ENCODE measurements at places on chromosomes 4 and X.

GRCh38 chrX:112440277-112440676 is 239.5 kb downstream of the LHFPL1 start:
- no peak for DNase-seq

GRCh38 chrX:17822351-17822750 is 38.7 kb downstream of the RAI2 start:
- no peak for DNase-seq

DNA sequence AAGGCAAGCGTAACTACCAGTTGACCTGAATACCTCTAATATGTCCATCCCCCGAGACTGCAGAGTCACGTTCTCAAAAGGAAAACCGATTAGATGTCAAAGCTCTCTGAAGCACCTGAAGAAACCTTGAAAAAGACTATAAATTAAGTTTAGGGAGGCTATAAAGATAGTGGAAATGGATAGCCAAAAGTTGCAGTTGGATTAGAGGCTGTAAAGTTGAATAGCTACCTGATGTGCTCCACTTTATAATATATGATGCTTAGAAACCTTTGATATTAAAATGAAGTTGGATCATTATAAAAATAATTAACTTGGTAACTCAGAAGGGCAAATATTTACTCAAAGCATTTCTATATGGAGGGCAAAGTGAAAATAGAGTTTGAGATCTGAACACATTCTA is 506.6 kb upstream of the AGA start:
- DNase-seq = no peak

DNA sequence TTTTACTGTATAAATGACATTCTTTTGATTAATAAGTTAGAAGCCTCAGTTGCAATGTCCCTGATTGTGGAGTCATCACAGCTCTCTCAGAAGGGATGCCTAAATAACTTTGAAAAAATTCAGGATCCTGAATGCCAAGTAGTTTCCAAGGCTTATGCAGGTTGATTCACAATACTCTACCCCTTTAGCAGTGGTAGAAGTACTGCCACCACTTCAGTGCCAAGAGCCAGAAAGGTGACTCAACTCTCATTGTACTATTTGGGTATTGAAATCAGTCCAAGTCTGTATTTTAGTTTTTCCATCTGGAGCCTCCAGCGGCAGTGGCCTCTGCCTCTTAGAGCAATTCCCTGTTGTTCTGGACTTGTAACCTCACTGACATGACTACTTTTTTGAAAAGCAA is 320.1 kb upstream of the NDST4 start:
- no peak for DNase-seq

GRCh38 chrX:110032534-110033147 is 29.7 kb downstream of the TMEM164 start:
- no peak for DNase-seq

DNA sequence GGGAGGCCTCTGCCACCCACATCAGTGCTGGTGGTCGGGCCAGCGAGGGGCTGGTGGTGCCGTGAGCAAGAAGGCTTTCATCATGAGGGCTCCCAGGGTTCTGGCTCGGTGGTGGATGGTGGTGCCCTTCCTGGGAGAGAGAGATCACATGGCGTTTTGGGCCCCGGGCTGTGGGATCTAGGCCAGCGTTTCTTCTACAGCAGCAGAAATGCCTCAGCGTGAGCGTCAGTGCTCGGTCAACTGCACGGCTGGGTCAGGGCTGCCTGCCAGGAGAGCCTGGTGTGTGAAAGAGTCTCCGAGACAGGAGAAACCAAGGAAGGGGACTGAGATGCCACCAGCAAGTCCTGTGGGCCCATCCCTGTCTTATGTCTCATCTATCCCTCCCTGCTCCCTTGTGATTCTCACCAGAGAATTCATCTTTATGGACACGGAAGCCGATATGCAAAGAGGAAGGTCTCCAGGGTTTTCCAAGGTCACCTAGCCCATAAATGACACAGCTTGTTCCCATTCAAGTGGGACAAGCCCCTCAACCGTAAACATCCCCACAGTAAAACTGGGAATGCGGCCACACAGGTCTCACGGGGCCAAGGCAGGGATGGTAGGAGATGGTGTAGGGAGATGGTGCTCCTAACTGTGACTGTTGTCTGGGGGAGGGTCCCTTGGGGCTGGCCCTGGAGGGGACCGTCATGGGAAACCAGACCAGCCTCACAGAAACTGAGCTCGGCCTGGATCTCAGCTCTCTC is 99.2 kb downstream of the SORCS2 start:
- no peak for DNase-seq

- DNase-seq = no peak
These were observed 24.8 kb downstream of the CDKN2AIP start for GRCh38 chr4:183469285-183469684.

DNA sequence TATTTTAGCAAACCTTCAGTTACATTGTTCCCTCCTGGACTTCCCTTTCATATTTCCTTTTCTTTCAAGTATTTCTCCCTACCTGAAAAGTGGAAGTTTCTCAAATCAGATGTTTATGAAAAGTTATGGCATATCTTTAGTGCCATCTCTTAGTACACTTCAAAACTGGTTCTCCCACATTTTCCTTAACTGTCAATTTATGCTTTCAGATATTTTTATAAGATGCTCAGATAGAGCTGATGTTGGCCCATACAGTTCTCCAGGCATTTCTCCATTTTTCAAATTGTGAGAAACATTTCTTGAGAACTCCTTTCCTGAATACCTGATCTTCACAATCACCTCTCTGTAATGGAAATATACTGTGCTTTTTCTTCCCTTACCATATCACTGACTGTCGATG is 32.5 kb upstream of the AP1AR start:
- no peak for DNase-seq

DNA sequence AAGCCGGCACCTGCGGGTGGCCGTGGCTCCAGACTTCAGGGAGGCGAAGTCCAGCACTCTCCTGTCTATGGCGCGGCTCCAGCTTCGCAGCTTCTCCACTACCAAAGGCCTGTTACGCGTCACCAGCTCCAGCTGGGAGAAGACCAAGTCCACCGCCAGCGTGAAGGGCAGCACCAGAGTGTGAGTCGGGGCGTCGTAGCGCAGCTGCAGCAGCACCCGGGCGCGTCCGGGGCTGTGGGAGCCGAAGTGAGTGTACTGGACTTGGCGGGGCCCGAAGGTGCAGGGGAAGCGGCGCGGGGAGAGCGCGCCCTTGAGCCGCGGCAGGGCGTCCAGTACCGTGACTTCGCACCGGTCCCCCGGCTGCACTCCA is 444 bp downstream of the FREM3 start:
- no peak for DNase-seq

DNA sequence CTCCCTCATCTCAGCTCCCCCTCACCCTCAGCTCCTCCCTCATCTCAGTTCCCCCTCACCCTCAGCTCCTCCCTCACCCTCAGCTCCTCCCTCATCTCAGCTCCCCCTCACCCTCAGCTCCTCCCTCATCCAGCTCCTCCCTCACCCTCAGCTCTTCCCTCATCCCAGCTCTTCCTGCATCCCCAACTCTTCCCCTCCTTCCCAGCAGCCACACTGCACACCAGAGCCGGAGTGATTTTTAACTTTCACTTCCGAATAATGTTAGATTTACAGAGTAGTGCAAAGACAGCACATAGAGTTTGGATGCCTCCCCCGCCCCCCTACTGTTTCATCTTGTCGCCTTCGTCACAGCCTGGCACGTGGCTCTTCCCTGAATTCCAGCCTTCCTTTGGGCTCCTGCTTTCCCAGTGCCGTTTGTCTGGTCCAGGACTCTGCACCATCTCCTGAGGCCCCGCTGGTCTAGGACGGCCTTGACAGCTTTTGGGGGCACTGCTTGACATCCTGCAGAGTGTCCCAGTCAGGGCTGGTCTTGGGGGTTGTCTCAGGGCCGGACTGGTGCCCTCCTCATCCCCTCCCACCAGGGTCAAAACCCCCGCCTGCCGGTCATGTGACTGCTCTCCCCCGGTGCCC is 110.2 kb downstream of the FAM53A start:
- no peak for DNase-seq

DNA sequence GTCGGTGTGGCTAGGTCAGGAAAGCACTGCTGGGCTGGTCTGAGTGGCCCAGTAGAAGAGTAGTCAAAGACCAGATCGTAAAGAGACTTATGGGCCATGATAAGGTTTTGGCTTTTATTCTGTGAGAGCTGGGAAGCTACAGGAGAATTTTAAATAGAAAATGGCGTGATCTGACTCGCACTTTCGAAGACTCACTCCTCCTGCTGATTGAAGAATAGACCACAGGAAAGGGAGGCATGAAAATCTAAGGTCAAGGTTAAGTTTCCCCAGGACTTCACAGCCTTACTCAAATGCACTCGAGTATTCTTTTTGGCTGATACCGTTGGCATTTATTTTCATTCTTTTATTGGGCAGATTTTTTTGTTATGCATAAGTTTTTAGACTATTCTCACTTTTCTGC is 231.4 kb upstream of the ANKRD50 start:
- DNase-seq = no peak

GRCh38 chr4:36081185-36081584 is 163.1 kb downstream of the ARAP2 start:
- DNase-seq = no peak

DNA sequence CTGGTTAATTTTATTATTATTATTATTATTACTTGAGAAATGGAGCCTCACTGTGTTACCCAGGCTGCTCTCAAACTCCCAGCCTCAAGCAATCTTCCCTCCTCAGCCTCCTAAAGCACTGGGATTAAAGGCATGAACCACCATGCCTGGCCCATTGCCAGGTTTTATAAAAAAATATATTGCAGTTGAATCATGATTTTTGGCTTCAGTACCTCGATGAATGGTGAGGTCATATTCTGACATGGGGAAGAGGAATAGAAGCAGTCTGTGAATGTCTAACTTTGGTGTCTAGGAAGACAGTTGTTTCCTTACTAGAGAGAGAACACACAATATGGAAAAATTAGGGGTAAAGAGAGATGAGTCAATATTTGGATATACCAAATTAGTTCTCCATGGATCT is 32.0 kb downstream of the CCSER1 start:
- DNase-seq = no peak

- DNase-seq = no peak
These were observed 52.9 kb downstream of the PPP2R2C start for GRCh38 chr4:6419452-6420028.

DNA sequence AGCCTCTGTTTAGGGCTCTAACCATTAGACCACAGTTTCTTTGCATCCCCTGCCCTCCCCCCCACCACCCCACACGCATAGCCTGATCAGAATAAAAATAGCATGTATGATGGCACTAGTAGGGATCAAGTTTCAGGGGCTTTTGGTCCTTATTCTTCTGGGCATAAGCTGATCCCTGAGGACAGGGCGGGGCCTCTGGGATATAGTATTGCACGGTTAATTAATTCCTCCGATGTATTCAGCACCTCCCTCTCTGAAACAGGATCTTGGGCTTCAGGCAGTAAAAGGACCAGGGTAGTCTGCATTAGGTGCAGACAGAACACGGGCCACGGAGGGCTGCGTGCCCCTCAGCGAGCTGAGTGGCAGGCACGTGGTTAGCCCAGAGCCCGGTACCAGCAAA is 57.1 kb downstream of the ELF4 start:
- DNase-seq = no peak

DNA sequence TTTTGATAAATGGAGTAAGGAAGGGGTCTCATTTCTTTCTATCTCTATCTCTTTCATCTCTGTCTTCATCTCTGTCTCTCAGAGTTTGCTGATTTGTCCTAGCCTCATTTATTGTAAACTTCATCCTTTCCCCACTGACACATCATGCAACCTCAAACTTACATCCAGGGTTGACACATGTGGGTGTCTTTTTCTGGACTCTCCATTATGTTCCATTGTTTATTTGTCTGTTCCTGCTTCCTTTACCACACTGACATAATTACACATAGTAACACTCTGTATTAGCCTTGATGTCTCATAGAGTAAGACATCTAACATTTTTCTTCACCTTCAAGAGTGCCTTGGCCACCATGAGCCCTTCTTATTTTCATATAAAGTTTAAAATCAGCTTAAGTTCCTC is 8.1 kb upstream of the SRD5A3 start:
- no peak for DNase-seq

GRCh38 chr4:54908763-54909162 is 216.6 kb downstream of the KDR start:
- no peak for DNase-seq

DNA sequence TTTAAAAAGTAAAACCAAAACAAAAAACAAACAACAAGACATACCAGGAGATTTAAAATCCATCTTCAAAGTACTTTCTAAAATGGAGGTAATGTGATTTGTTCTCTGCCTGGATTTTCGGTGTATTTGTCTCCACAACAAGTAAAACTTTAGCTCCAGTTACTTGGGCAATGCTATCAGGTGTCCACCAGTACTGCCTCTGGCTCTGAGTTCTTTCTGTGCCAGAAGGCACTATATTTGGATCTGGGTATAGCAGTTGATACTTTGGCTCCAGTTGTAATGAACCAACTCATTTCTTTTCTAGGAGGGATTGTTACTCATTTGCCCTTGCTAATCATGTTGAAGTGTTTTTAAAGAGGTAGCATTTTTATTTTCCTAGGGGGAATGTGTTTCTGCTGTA is 9.5 kb upstream of the PDLIM5 start:
- DNase-seq = no peak

DNA sequence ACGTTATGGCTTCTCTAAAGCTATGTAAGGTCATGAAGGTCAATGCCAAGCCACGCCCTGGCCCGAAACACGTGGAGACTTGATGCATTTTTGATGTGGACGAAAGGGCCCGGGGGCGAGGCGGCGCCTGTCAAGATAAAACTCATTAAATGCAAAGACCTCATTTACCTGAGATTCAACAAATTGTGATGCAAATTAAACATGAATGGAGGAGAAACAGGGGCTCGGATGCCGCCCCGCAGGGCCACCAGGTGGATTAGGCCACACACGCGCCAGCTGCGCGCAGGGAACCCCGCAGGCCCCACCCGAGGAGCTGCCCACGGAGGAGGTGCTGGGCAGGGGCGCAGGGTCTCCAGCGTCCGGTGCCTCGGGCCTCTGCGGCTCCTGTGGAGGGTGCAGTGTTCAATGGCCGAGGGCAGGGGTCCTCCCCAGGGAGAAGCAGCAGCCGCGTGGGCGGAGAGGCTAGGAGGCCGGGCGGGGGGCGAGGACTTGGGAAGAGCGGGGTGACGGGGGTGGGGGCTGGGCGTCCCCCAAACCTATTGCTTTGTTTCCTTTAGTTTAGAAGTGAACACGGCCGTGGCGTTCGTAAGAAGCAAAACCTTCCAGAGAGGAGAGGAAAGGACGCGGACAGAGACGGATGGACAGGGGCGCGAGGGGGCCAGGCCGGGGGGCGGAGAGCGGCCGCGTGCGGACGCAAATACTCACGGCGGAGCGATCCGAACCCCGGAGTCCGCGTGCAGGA is 40.4 kb downstream of the CPLX1 start:
- DNase-seq = no peak
